ENCODE measurements at places on chromosomes 4 and X.

DNA sequence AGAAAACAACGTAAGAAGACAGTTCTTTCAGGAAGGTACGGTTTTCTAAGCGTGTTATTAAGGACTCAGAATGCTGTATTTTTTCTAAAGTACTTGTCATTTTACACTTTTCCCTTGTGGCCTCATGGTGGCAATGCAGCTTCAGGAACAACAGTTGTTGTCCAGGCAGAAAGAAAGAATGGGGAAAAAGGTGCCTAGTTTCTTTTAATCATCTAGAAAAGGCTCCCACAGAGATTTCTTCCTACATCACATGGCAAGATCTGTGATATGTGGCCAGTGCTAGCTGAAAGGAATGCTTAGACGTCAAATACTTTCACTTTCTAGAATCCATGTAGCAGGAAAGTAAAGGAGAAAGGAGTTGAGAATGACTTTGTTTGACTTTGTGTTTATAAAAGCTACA, 49.0 kb upstream of the TRAM1L1 start:
- no peak for DNase-seq

- DNase-seq: no peak
Observed at GRCh38 chr4:152971053-152971452, 34.9 kb downstream of the FHDC1 start.

DNA sequence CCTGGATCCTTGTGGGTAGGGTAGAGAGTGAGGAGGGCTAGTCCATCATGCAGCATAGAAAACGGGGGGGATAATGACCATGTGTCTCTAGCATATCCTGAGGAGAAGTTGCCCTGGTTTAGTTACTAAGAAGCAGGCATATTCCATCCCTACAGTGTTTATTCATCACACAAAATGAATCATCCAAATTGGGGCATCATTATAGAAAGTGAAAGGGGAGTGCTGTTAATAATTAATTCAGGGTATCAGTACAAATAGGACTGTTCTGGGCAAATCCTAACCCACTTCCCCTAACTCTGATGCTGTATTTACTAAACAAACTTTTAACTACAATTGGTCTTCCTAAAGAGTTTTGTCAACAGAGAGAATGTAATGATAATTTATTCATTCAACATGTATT, 281.1 kb upstream of the ARX start:
- no peak for DNase-seq

GRCh38 chrX:40108162-40108958, 10.6 kb upstream of the BCOR start:
- no peak for DNase-seq

DNA sequence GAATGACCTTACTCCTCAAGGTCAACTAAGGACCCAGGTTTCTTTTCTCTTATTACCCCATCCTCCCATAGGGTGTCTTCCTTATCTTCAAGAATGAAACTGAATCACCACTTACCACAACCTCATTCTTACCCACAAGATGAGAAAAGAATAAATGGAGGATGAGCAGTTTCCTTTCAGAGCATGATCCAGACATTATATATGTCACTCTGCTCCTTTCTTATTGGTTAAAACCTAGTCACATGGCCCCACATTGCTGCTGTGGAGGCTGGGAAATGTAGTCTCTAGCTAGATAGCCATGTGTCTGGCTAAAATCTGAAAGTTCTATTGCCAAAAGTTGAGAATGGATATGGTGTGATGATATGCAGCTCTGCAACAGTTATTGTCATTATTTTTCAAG, 62.4 kb upstream of the RAI2 start:
- DNase-seq: no peak

DNA sequence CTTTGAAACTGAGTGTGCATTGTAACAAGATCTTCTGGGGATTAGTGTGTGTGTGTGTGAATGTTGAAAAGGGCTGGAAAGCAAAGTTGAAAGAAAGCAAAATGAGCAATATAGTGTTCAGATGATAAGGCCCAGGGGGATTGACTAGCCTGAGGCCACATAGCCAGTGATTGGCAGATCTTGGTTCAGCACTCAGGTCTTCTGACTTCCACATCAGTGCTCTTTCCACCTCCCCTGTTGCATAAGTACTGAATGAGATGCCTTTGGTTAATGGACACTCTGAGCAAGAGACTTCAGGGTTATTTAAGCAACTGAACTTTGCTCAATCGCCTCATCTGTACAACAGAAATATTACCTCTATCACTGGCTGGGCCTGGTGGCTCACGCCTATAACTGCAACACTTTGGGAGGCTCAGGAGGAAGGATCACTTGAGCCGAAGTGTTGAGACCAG, 120.4 kb downstream of the TMEM164 start:
- DNase-seq: no peak

- no peak for DNase-seq
Observed at GRCh38 chrX:104370089-104370488, 115.4 kb upstream of the ESX1 start.

All from DMS79 (cell line).